ENCODE measurements at places on chromosomes 2 and 18.

DNA sequence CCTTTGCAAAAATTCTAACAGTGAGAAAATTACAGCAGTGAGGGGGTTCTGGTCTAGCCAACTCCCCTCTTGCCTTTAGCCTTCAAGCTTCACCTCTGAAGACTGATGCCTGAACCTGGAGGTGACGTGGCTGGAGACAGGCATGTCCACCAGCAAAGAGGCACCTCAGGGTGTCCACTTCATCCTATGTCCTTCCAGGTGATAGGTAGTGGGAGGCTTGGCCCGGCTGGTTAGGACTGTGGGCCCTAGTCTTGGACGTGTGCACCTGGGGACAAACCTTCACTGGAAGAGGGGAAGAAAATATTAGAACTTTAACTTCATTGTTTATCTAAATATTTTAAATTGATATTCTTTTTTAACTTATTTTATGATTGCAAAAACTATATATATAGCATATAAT, 35.5 kb upstream of the EDAR start:
- no peak for DNase-seq

DNA sequence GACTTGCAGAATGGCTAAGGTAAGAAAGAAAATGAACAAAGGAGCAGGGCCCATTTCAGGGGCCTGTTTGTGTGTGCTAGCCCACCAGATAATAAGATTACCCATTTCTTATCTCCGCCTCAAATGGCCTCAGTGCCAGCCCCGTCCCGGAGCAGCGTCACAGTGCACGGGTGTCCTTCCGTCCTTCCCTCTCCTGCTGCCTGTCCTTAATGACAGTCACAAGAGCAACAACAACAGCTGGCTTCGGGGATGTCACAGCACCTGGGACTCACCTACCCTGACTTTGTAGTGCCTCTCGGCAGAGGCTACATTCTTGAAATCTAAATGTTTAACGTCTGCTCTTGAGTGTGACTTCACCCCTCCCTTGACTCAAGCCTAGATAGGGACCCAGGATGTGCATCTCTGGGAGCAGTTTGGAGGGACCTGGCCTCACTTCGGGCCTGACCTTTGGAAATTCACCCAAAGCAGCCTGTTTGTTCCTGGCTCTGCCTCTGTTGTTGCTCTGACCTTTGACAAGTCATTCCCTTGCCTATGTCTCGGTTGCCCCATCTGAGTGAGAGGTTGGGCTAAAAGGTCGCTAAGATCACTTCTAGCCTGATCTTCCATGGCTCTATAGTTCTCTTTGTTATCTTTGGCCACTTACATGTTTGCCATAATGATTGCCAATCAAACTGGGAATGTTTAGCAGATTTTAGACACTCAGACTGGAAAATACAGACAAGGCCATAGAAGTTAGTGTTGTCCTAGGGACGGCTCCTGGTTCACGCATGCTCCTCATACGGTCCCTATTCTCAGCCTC, 122.5 kb downstream of the KLHL29 start:
- DNase-seq: no peak

DNA sequence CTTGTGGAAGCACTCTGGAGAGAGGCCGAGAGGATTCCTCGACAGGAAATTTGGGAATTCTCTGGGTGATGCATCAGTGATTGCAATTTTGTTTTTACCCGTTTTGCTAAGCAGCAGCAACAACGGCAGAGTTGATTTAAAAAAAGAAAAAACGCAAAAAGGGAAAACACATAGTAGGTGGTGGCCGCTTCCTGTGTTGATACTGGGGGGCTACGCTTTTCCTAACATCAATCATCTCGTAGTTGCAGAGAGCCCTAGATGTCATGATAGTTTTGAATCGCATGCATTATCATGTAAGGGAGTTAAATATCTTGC, 271 bp upstream of the RBM43 start:
- no peak for DNase-seq

DNA sequence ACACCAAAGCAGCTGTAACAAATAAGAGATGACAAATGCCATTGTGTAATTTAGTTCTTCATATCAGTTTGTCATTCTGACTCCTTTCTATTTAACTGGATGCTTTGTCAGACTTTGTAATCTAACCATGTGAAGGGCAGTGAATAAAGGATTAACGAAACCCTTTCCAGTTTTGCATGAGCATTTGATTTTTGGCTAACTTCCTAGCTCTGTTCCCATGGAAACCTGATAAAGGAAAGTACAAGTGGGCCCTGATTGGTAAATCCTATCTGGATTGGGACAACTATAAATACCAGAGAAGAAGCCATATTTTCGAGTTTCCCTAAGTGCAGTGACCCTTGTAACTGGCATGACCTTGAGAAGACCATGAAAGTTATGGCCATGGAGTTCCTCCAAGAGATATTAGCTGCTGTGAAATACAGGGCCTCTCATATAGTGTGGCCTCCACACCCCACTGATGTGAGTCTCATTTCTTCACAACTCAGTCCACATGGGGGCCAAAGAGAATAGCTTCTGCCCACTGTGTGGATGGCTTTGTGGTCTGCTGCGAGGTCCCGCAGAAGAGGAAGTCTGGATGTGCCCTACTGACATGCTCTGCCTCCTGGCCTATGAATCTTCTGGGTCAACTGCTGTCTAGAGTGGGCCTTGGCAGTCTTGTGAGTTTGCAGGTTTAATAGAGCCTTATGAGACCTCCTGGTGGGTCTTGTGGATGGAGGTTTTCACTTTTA, 38.2 kb upstream of the CYP1B1 start:
- no peak for DNase-seq

DNA sequence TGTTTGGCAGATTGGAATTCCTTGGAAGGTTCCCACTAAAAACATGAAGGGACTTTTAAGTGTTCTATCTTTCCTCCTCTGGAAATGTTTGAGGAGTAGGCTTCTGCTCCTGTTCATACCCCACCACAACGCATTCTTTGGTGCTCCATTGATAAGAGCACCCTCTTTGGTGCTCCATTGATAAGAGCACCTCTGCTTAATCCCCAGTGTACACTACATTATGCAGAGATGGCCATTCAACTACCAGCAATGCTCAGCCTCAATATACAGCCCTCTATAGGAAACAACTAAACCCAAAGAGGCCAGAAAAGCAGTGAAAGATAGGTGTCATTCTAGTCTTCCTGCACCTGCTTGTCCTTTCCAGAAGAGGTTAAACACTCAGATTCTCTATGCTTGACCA, 1.8 kb upstream of the CHAC2 start:
- DNase-seq: no peak

GRCh38 chr2:10433947-10434885, 13.9 kb downstream of the ODC1 start:
- no peak for DNase-seq

DNA sequence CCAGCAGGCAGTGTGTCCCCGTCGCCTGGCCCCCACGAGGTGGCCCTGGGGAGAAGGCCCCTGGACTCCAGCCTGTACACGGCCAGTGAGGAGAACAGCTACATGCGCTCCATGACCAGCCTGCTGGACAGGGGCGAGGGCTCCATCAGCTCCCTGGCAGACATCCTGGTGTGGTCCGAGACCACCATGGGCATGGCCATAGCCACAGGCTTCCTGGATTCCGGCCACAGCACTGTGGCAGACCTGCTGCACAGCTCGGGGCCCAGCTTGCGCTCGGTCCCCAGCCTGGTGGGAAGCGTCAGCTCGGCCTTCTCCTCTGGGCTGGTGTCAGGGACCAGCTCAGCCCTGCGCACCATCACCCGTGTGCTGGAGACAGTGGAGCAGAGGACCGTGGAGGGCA, 1.0 kb downstream of the TEX44 start:
- no peak for DNase-seq

DNA sequence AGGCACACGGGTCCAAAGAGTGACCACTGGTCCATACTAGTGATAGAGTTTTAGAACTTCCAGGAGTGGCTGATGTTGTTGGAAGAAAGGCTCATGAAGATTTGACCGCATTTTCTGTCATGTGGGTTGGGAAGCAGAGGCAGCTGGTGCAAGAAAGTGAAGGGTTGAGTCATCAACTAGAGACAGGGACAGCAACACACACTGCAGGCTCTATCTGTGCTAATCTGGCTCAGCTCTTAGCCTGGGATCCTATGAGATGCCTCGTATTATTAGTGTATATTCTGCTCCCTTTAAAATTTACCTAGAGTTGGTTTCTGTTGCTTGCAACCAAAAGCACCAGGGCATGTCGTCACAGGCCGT, 2.5 kb upstream of the SH3RF3 start:
- DNase-seq: no peak

GRCh38 chr2:85812094-85812735, 58.4 kb downstream of the ATOH8 start:
- DNase-seq: no peak

- DNase-seq: no peak
Measured at GRCh38 chr2:144559681-144560080, 39.8 kb upstream of the ZEB2 start.

DNA sequence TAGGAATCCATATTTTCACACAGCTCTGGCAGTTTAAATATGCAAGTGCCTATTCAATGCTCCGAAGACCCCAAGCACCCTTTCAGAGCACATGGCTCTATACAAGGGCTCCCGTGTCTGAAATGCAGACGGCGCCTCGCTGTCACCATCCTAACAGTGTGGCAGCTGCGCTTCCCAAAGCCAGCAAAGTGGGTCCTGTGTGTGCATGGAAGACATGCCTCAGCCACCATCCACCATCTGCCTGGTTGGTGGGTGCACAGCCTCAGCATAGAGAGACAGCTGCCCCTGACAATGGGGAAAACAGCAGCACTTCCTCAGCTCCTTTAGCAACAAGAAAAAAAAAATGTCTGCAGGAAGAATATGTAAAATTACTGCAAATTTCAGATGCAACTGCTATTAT, 218.1 kb downstream of the SP3 start:
- DNase-seq: no peak

DNA sequence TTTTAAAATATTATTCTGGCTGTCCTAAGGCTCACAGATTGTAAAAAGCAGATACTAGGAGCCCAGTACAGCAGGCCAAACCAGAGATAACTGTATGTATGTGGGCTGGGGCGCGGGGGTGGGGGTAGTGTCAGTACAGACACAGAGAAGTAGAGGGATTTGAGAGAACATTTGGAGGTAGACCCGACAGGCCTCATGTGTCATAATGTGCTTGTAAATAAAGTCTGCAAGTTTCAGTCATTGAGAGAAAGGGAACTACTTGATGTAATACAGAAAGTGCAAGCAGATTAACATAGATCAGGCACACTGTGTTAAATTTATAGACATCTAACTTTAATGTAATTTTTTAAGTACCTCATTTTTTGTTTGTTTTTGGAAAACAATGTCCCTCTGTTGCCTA, 7.4 kb upstream of the POLI start:
- DNase-seq: no peak

GRCh38 chr18:22314001-22314400, 103.7 kb downstream of the CTAGE1 start:
- DNase-seq: no peak

DNA sequence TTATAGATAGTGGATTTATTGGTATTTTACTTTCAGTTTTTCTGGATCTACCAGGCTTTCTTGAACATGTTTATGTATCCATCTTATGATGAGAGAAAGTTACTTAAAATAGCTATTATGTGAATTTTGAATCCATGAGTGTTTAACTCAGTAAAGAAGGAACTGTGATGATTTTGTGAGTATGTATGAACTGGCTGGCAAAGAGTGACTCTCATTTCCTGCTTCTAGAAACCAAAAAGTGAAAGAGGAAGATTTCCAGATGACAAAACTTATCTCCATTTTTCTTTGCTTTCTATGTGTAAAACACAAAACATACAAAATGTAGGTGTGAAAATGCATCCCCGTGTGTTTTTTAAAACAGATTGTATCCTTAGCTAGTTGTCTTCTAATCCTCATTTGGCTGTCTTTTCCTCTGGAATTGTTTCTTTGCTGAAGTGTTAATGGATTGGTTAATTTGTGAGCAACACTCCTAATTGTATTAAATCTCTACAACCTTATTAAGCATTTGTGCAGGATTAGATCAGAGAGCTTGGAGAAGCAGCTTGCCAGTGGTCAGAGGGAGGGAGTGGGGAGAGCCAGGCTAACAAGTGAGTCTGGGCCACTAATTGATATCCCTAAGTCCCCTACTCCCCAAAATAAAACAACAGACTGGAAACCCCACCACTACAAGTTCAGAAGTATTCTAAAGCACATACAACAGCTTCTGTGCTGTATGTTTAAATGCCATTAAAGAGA, 23.9 kb downstream of the PTPRM start:
- no peak for DNase-seq

DNA sequence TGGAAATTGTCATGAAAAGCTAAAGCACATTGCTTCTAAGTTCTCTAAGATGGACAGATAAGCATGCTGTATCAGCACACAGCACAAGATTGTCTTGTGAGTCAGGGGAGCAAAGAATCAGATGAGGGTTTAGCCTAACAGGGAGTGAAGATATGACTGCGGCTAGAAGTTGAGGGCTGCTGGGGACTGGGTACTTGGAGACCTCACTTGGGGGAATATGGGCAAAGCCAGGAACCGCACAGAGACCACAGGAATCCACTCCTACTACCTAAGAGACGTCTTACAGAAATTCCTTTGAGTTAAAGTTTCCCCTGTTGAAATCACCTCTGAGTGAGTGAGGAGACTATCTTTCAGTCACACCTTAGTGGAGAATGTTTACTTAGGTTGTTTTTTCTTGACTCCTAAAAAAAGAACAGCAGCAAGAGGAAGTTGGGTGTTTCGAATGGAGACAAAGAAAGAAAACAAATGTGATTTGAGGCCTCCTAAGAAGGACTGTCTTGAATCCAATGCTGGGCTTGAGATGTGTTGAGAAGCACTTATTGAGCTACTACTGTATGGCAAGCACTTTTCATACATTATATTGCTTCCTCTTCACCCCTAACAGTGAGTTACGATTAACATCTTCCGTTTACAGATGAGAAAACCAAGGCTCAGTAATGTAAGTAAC, 100.7 kb downstream of the ANKRD44 start:
- no peak for DNase-seq

Data from stimulated activated CD8-positive, alpha-beta memory T cell treated with anti-CD3 and anti-CD28 coated beads, Interleukin-15, amount 100 ng/mL, for 4 hours (primary cell).